ENCODE measurements at places on chromosomes 6 and 20.

DNA sequence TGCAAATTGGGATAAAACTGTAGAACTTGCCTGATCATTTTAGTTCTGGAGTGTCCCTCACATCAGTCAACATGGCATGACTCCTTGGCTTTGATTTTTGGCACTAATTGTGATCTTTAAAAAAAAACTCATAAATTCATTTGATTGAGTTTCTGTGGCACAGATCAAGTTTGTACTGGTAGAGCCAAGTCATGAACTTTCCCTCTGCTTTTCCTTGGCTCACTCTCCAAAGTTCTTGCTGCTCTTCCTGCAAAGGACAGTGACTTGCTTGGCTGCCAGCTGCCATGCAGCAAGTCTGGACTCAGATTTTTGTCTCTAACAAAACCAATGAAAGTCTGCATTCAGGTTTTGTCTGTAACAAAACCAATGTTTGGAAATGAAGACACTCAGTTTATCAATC, 115.5 kb downstream of the RFX6 start:
- no peak for DNase-seq

DNA sequence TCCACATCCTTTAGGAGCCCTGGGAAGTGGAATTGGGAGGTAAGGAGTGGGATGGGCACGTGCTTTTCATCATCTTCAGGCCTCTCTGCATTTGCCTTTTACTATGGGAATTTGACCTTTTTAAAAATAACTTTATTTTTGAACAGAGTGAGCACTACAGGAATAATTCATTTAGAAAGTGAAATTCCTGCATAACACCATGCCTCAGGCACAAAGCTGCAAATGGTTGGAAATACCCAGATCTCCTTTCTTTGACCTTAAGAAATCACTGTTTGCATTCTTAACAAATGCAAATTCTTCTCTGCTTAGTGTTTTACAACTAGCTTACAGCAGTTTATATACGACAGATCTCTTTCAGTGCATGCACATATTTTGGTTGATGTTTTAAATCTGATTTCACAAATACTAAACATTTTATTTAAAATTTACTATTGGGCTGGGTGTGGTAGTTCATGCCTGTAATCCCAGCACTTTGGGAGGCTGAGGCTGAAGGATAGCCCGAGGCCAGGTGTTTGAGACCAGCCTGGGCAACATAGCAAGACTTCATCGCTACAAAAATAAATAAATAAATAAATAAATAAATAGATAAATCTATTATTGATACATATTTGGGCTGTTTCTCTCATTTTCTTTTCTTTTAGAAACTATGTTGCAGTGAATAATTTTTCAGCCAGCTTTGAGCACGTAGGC, 24.5 kb downstream of the CST8 start:
- DNase-seq, result no peak

DNA sequence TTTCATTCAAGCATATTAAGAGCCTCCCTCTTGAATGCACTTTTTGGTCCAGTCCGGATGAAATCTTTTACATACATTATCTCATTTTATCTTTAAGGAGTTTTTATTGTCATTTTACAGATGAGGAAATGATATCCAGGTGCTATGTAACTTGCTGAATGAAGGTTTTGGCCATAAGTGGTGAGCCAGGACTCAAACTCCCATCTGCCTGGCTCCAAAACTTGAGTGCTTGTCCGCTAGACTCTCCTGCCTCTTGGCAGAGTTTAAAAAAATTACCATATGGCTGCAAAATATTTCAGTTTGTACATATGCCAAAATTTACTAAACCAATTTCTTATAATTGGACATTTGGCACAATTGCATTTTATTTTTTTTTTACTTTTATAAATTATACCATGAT, 12.2 kb downstream of the PDRG1 start:
- DNase-seq, result no peak

DNA sequence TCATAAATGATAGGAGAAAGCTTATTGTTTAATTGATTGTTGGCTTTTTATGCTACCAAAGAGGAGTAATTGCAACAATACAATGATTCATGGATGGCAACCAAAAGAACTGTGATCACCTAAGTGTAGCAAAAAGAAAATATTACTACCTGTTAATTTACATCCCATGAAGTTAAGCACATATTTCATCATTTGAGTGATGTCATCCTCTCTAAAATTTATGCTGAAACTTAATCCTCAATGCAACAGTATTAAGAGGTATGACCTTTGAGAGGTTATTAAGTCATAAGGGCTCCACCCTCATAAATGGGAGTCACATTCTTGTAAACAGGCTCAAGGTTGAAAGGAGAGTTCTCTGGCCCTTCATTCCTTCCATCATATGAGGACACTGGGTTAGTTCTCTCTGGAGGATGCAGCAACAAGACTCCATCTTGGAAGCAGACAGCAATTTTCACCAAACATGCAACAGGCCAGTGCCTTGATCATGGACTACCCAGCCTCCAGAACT, 190.6 kb upstream of the GRIK2 start:
- no peak for DNase-seq

- no peak for DNase-seq
Observed at GRCh38 chr6:5996714-5997419, 9.9 kb downstream of the NRN1 start.

DNA sequence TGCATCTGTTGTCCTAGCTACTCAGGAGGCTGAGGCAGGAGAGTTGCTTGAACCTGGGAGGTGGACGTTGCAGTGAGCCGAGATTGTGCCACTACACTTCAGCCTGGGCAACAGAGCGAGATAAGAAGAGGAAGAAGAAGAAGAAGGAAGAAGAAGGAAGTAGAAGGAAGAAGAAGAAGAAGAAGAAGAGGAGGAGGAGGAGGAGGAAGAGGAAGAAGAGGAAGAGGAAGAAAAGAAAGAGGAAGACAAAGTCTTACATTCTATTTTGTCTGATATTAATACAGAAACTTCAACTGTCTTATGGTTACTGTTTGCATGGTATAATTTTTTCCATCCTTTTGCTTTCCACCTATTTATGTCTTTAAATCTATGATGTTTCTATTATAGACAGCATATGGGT, 7.2 kb upstream of the NELFCD start:
- DNase-seq, result no peak

DNA sequence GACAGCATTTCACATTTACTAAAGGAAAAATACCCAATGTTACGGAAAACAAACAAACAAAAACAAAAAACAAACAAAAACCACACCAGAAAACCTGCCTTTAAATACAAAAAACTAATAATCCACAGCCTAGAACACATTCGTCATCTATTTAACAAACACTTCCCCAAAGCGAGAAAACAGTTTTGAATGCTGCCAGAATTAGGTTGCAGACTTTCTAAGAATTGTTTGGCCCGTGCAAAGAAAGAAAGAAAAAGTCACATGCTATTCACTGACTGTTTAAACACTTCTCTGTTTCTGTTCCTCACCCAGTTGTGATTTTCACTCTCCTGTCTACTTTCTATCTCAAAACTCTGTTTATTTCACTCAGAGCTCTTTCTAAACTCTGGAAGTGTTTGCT, 52.5 kb downstream of the BCAS1 start:
- no peak for DNase-seq

GRCh38 chr20:49560646-49561045, 7.3 kb downstream of the PTGIS start:
- no peak for DNase-seq

- no peak for DNase-seq
Observed at GRCh38 chr6:16148498-16148897, 19.6 kb downstream of the MYLIP start.

GRCh38 chr6:27500177-27500576, 27.3 kb upstream of the ZNF184 start:
- no peak for DNase-seq

- DNase-seq, result no peak
Observed at GRCh38 chr20:10004900-10005299, 29.9 kb upstream of the ANKEF1 start.

DNA sequence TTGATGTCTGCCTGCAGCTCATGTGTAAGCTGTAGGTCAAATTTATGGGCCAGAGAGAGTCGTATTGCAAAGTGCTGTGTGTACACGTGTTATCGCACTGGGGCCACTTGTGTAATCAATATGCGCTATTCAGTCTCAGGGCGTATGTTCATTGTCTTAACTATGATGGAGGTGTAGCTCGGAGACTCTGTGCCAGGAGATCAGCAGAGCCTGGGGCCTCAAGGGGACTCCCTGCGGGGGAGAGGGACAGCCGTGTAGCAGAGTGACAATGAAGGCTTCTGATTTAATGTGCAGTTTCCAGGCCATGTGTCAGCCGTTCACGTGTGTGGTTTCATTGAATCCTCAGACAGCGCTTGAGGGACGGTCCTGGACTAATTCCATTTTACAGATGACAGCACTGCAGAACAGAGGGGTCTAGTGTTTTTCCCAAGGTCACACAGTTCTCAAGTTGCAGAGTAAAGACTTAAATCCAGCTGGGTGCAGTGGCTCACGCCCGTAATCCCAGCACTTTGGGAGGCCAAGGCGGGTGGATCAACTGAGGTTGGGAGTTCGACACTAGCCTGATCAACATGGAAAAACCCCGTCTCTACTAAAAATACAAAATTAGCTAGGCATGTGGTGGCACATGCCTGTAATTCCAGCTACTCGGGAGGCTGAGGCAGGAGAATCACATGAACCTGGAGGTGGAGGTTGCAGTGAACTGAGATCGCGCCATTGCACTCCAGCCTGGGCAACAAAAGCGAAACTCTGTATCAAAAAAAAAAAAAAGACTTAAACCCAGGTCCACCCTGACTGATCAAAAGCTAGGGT, 242.5 kb downstream of the PREX1 start:
- no peak for DNase-seq

DNA sequence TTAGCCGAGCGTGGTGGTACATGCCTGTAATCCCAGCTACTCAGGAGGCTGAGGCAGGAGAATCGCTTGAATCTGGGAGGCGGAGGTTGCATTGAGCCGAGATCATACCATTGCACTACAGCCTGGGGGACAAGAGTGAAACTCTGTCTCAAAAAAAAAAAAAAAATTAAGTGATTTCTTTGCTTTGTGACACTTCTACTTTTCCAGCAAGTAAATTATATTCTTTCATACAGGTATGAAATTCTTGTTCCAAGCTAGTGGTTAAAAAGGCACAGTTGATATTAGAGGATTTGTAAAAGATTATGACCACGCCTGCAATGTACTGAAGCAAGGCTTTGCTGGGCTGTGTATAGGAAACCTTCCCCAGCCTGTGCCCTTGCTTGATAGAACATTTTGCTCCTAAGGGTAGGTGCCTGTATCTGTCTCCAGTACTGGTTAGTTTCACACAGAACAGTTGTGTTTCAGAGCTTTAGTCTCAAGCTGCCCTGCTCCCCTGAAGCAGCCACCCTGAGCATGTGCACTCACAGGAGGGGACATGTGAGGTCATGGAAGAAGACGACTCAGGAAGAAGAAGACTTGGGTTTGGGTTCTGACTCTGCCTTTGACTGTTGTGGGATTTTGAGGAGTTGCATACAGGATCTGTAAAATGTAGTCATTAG, 10.2 kb downstream of the PTPN1 start:
- no peak for DNase-seq

- DNase-seq, result no peak
Observed at GRCh38 chr20:33568868-33569801, 79.2 kb downstream of the CBFA2T2 start.

- peak; percentile 69 for DNase-seq
Observed at GRCh38 chr20:6708010-6708409, 59.5 kb upstream of the BMP2 start.

DNA sequence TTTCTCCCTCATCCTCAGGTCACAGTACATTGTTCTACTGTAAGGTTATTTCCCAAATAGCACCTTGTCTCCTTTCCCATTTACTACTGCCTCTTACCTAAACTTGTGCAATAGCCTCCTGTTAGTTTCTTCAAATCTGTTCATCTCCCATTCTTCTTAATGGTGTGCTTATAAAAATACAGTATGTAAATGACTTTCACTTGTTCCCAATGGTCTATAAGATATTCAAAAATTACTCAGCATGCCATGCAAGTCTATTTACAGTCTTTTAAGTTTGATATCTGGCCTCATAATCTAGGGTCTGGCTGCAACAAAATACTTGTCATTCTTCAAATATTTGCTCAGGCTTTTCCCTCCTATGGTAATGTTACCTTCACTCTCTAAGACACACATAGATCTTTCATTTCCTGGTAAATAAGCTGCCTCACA, 31.5 kb upstream of the RHAG start:
- no peak for DNase-seq

- DNase-seq, result peak; percentile 64
Observed at GRCh38 chr20:44728801-44729443, 13.8 kb downstream of the CCN5 start.

DNA sequence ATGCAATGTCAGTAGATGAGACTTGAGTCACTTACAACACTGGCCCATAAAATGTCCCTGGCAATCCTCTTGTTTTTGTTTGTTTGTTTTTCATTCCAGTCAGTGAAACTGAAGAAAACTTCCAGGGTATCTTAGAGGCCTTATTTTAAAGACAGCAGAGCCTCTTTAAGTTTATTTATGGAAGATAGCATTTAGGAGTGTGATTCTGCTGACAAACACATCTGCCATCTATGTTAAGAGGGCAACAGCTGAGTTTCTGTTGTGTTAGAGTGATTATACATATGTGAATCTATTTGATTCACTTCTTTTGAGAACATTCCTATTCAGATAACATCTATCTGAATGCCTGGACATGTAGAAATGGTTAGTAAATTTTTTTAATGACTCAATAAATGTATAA, 812.6 kb downstream of the TENT5A start:
- DNase-seq, result peak; percentile 6

GRCh38 chr6:29909985-29910384, 32.3 kb upstream of the HLA-A start:
- DNase-seq, result no peak

DNA sequence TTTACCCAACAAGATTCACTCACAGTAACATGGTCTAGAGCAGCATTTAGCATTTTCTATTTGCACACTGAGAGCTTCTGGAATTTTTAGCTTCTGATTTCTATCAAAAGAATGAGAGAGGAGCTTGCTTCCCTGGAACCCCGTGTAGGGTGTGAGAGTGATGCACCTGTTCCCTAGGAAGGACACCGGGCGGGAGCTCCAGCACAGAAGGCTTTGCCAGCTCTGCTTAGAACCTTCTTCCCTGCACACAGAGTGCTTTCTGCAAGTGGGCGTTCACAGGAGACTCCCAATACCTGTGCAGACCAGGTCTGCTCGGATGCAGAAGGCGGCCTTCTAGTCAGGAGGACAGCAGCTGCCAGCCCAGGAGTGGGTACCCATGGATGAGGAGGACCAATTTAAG, 217.3 kb downstream of the TBXT start:
- no peak for DNase-seq

GRCh38 chr6:10630178-10630577, 64.2 kb downstream of the C6orf52 start:
- DNase-seq, result no peak

All from epithelial cell of prostate (primary cell).